ENCODE measurements at places on chromosomes 2 and 18.

DNA sequence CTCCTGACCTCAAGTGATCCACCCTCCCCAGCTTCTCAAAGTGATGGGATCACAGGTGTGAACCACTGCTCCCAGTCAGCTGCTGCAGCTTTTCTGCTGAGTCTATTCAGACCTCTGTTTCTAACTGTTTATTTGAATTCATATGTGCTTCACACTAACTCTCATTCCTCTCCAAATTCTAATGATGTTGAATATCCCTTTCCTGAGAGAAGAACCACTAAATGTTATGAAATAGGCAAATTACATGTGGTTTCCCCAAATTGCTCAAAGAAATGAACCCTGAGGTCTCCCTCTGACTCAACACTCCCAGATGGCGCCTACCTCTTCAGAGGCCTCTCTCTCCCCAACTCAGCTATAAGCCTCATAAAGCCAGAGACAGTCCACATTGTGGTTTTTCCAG, 98.6 kb downstream of the IRS1 start:
- DNase-seq = no peak
- H3K27me3 ChIP-seq = no peaks in the 10 kb centered on the region

GRCh38 chr2:25822190-25823117, 55.8 kb downstream of the ASXL2 start:
- H3K27ac ChIP-seq = no peak overlapping the region
- H3K27me3 ChIP-seq = no peaks in the 10 kb centered on the region
- no peak for DNase-seq
- peaks cover 7% of the 10 kb centered on the region for H3K4me1 ChIP-seq
- peak overlapping the region; percentile 30 for H3K4me3 ChIP-seq
- H3K36me3 ChIP-seq = no peaks in the 10 kb centered on the region

- peak overlapping the region; percentile 90 for H3K27ac ChIP-seq
- no peak for DNase-seq
- peaks cover 57% of the 10 kb centered on the region for H3K4me1 ChIP-seq
- peak overlapping the region; percentile 59 for H3K4me3 ChIP-seq
- H3K36me3 ChIP-seq = no peaks in the 10 kb centered on the region
- peaks cover 41% of the 10 kb centered on the region for H3K27me3 ChIP-seq
Measured at GRCh38 chr2:85754313-85755095, 713 bp downstream of the ATOH8 start.

GRCh38 chr2:62102402-62102920, 93.5 kb upstream of the B3GNT2 start:
- no peaks in the 10 kb centered on the region for H3K27me3 ChIP-seq
- no peak for DNase-seq
- no peak overlapping the region for H3K4me3 ChIP-seq
- H3K36me3 ChIP-seq = no peaks in the 10 kb centered on the region
- no peak overlapping the region for H3K27ac ChIP-seq

GRCh38 chr2:23243073-23243659, 141.8 kb upstream of the KLHL29 start:
- DNase-seq = no peak
- no peaks in the 10 kb centered on the region for H3K36me3 ChIP-seq
- H3K4me3 ChIP-seq = no peak overlapping the region
- H3K27me3 ChIP-seq = no peaks in the 10 kb centered on the region
- H3K27ac ChIP-seq = no peak overlapping the region

Data from suprapubic skin (tissue), 4 donors.